SHP77 (cell line): ENCODE measurements at places on chromosomes 6 and 20.
A peak's percentile ranks its signal among the peaks of the same experiment; 100 is the strongest.

DNA sequence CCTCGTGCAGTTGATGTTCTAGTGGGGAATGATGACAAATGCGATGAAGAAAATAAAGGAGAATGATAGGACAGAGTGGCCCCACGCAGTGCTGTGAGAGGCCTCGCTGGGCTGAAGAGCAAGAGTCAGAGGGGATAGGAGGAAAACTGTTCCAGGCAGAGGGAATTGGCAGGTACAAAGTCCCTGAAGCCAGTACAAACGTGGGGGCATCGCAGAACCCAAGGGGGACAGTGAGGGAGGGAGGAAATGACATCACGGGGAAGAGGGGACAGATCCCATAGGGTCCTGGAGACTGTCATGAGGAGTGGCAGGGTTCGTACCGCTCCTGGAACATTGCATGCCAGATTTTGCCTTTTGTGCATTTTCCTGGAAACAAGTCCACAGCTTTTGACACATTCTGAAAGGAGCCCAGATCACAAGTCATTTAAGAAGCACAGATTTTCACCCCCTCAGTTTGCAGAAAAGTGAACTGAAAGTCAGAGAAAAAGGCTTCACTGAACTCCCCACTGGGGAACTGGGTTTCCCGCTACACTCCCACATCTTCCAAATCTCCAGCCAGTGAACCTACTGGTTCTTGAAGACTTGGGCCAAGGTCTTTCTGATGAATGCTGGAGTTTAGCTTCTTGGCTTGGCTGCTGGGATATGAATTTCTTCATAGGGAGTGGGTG is 77.0 kb downstream of the SULF2 start:
- no peak for DNase-seq

GRCh38 chr20:16158090-16158975 is 414.9 kb downstream of the KIF16B start:
- DNase-seq = no peak

GRCh38 chr20:62025832-62026563 is 39.7 kb downstream of the TAF4 start:
- no peak for DNase-seq

- DNase-seq = peak; percentile 2
Measured at GRCh38 chr20:51484141-51484815, 58.2 kb downstream of the NFATC2 start.

DNA sequence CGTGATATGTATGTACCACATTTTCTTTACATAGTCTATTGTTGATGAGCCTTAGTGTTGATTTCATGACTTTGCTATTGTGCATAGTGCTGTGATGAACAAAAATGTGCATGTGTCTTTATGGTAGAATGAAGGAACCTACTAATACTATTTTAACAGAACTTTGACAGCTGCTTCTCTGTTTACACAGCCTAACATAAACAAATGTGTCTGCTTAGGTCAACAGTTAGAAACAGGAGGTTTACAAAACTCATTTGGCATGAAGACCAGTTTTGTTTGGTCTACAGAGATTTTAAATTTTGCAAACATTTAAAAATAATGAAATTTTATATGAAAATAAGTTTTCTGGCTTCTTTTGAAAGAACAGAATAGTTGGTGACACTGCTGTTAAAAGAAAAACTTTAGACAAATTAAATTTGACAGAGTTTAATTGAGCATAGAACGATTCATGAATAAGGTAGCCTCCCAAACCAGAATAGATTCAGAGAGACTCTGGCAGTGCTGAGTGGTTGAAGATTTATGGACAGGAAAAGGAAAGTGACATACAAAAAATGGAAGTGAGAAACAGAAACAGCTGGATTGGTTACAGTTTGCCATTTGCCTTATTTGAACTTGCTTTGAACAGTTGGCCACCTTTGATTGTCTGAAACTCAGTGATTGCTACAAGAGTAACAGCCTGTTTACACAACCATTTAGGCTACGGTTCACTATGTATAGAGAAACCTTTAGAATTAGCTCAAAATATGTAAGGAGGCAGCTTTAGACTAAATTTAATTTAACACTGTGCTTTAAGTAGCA is 715.8 kb upstream of the HS3ST5 start:
- DNase-seq = peak; percentile 68

DNA sequence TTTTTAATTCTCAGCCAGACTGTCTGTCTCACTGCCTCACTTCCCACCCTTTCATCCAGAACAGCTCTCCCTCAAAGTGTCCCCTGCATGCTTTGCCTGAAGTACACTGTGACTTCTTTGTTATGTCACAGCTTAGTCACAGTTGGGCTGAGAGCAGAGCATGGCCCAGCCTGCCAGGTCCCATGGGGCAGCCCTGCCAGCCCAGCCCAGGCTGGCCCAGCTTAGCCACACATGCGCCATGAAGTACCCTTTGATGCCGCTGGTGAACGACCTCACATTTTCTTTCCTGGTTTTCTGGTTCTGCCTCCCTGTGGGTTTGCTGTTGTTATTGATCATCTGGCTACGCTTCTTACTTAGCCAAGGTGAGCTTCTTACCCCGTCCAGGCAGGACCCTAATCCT is at the start of gene ADIG:
Gene ADIG (plus strand): TSS at position 185 of the 400 bp plus-strand sequence. CDS start 54 bp downstream, at position 239.
- DNase-seq = no peak

- DNase-seq = no peak
Measured at GRCh38 chr6:159196430-159196975, 27.3 kb downstream of the FNDC1 start.

DNA sequence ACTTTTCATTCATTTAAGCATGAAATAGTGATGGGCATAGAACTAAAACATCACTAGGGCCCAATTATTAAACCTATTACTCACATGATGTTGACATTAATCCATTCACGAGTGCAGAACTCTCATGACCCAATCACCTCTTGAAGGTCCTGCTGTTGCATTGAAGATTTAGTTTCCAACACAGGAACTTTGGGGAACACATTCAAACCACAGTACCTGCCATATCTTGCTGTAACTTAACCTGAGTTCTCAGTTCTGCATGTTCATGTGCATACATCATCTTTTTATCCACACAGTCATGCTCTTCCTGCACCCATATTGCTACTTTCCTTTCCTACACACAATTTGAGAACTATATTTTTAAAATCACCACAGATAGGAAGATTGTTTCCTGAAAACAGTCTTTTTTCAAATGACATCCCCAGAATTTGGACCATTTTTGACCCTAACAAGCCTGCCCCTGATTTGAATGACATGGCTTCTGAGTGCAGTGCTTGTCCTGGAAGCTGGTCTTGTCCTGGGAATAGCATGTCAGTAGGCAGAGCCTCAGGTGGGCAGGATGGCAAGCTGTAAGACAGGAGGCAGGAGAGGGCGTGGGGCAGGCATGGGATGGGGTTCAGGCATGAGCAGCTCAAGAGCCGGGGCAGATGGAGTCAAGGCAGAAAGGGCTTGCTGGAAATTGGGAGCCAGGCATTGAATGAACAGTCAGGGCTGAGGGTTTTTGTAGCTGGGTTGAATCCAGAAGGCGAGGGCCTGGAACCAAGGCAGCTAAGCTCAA is 49.2 kb upstream of the FOXC1 start:
- DNase-seq = no peak

GRCh38 chr20:35000311-35000921 is 44.7 kb downstream of the MYH7B start:
- no peak for DNase-seq

- no peak for DNase-seq
Measured at GRCh38 chr6:20335872-20336271, 65.8 kb upstream of the E2F3 start.

DNA sequence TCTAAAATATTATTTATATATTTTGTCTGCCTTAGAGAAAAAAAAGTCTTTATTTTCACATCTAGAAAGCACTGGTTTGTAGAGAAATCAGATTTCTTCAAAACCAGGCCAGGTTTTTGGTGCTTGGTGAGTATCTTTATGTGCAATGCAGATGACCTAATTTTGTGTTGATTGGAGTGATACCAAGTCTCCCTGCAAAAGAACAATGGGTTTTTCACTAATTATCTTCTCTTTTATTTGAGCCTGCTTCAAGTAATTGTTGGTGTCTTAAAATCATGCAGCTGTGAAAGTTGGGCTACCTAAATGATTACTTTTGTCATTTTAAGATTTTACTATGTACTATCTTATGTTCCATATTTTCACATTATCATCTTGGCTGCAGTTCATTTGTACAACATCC is 874.7 kb downstream of the TFAP2A start:
- no peak for DNase-seq

- DNase-seq = no peak
Measured at GRCh38 chr20:23612396-23612795, 6.7 kb upstream of the CST9 start.

DNA sequence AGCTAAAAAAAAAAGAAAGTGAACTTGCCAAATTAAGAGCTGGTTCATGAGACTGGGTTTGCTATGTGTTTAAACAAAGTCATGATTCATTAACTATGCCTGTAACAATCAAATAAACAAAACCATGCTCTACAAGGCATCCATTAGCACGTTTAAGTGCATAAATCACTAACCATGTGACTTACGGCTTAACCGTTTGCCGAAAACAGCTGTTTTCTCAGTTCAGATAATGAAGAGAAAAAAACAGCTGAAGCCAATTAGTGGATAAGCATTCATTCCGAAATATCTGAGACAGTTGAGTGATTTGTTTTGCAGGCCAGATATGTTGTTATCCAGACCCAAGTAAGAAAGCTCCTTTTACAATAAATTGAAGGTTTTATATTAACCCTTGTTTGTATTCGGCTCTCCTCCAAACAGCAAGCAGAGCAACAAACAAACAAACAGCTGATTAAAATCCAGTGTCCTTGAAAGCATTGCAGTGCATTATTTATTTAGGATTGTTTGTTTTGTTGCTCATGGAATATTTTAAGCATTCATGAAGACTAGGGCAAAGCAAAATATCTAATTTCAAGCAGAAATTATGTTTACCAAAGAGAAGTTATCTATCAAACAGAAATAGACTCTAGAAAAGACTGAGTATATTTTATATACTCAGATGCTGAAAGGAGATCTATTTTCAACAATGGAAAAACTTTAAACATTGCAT is 343.5 kb downstream of the RFPL4B start:
- DNase-seq = no peak

DNA sequence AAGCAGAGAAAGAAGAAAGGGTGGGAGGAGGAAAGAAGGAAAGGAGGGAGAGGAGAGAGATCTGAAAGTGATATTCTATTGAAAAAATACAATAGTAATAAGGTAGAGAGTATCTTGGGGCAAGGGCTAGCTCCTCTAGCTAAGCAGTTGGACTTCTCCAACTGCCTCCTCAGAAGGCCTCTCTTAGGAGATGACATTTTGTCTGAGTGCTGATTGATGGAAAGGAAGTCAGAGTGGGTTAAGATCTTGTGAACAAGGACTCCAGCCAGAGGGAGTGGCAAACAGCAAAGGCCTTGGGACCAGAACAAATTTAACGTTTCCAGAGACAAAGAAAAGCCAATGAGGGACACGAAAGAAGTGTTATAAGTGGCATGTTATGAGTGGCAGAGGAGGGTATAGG is 111.8 kb upstream of the TNFAIP3 start:
- DNase-seq = no peak

DNA sequence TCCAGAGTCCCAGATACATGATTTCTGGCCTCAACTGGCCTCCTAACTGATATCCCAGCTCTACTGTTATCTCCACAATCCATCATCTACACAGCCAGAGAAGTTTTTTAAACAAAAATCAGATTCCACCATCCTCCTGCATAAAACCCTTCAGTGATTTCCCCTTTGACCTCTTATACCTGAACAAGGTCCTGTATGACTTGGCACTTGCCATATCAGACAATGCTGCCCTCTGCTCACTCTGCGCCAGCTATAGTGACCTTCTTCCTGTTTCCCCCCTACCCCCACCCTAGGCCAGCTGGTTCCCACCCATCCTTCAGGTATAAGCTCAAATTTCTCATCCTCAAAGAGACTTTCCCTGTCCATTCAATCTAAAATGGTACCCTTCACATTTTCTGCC is 322.2 kb downstream of the PKHD1 start:
- no peak for DNase-seq

DNA sequence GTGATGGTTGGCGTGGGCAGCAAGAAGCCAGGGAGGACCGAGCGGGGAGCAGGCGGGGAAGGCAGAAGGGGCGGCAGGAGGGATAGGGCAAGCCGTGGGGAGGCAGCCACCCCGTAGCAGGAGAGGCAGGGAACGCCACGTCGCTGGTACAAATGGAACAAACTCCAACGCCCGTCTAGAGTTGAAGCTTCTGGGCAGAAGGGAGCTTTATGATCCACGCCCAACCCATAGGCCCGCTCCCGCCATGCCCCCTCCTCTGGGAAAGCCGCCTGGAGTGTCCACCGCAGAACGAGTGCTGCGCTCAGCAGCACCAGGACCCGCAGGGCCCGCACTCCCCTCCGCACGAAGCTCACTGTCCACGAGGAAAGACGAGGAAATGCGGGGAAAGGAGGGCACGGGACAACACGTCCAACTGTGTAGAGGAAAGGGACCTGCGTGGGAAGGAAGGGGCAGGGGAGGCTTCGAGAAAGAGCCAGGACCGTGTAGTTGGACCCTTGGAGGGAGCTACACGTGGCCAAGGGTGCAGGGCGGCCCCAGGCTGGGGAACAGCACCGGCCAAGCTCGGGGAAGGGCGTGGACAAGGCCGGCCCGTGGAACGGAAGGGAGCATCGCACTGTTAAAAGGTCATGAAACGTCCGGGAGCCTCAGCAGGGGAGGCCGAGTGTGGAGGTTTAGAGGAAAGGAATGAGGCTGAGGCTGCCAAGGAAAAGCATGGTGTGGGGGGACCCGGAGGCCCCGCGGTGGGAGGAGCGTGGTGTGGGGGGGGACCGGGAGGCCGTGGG is 204.0 kb downstream of the DLL1 start:
- DNase-seq = no peak

DNA sequence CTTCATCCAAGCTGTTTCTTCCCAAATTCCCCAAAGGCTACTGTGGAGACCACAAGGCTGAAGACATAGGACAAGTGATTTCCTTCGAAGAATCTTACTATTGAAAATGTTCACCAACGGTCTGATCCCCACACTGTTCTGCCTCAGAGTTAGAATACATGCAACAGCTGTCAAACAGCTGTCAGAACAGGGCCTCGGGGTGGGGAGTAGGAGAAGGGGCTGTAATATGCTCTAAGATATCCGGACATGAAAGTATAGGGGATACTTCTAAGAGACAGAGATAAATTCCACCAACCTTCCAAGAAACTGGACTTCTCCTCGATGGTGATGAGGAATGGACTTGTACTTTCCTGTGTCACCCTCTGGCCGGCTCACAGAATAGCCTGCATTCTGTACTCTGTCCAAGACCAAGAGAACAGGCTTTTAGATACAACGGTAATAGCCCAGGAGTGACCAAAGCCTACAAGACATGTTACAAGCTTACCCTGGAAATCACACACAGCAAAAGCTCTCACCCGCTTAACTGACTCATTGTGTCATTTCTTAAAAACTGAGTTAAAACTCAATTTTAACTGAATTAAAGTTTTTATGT is 69.2 kb upstream of the PTGIS start:
- no peak for DNase-seq

GRCh38 chr20:1319051-1319450 is 9.9 kb downstream of the SDCBP2 start:
- no peak for DNase-seq

- DNase-seq = no peak
Measured at GRCh38 chr20:33604991-33605370, 57.1 kb upstream of the C20orf144 start.
